ENCODE measurements at places on chromosomes 3 and 15.

DNA sequence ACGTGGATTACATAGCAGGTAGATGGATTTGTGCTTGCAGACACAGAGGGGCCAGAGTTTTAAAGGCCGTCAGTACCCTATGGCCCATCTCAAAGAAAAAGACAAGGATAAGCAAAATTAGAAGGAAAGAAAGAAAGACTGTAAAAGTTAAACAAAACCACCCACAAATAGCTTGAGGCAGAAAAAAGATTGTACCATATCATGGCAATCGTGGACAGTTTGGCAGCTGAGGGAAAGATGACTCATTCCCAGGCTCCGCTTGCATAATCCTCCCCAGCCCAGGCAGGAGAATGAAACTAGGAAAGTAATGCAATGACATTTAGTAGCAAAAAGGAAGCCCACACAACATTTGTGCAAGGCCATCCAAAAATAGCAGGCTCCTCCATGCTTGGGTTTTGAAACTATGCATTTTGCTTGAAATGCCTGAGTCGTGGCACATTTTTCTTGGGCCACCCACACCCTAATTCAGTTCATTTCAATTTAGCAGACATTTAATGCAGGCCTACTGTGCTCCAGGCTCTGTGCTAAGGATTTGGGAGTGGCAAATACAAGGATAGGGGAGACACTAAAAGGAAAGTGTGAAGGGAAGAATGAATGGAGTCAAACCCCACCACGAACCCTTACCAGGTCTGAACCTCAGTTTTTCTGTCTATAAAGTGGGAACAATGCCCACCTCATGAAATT, 40.9 kb upstream of the SMAD3 start:
- DNase-seq: peak; percentile 84

DNA sequence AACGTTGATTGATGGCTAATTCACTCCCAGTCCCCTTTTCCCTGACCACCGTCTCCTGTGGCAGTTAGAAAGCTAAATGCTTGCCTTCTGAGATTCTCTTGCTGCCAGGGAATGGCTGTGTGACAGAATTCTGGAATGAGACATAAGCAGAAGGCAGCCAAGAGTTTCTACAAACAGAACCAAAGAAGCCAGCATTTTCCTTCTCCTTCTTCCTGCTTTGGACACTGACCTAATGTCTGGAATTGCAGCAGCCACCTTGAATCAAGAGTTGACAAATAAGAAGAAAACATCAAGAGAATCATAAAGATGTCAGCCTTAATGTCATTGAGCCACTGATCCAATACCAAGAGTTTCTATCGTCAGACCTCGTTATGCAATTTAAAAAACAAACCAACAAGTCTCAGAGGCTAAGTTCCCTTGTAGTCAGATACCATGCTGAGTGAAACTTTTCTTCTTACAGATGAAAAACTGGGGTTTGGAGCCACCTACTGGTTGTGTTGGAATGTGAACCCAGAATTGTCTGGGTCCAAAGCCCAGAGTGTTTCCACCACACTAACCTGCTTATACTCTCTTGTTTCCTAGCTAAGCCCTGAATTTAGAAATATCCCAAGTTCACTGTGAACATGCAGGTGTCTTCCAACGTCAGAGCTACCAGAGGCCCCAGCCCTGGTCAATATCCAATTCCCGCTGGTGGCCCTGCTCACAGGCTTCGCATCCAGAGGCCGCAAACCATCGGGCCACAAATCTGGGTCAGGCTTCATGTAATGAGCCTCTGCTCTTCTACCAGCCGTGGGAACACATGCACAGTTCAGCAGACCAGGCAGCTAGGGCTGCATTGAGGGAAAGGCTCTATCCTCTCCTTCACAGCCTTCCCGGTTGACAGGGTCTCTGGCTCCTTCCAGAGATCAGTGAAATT, 42.5 kb downstream of the MCF2L2 start:
- DNase-seq: peak; percentile 74

DNA sequence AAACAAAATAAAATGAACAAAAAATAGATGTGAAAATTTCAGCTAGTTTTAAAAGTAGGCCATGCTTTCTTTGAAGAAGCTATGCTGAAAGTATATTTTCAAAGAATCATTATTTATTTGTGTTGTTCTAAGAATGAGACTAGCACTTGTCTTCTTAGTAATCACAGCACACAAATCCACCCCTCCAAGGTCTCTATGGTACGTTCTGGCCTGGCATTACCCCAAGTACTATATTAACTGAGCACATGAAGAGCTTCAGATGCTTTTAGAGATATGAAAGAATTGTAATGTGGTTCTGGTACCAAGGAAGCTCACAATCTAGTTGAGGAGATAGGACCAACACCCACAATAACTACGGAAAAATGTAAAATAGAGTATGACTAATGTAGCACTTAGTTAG, 416.5 kb downstream of the PLCL2 start:
- DNase-seq: peak; percentile 13

DNA sequence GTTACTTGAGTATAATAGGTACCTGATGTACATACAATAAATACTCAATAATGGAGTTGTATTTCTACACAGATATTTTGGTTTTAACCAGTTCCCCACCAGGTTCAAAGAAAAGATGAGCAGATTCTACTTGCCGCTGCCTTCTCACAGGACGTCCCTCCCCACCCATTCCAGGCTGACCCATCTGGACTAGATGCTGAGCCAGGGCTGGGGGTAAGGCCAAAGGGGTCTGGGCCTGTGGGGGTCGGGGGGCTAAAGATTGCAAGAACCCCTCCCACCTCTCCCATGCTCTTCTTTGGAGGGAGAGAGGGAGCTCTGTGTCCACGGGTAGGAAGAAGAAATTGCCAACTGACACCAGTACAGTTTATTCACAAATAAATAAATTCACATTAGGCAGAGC, 1.5 kb downstream of the MESP1 start:
- DNase-seq: no peak

DNA sequence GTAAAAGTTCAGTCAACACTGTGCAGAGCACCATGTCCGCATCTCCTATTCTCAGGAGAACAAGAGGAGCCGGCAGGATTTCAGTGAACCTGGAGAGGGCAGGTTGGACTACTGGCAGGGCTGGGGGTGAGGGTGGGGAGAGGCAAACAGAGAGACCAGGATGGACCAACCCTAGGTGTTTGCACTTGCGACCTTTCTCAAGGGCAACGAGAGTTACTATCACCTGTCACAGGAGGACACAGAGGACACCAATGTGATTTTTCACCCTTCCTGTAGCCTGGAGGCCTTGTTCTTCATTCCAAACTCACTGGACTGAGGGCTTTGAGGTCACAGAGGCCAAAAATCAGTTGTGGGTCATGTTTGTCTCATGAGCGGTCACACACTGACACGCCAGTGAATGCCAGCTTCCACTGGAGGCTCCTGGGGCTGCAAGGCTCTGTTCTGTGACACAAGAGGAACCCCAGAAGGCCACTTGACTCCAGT, 89.5 kb downstream of the CPN2 start:
- DNase-seq: no peak

- DNase-seq: peak; percentile 19
These were observed at the start of gene SPESP1 for GRCh38 chr15:68930268-68931022. Gene SPESP1 (plus strand): TSS chr15:68930525. CDS start chr15:68930654, 129 bp downstream.

DNA sequence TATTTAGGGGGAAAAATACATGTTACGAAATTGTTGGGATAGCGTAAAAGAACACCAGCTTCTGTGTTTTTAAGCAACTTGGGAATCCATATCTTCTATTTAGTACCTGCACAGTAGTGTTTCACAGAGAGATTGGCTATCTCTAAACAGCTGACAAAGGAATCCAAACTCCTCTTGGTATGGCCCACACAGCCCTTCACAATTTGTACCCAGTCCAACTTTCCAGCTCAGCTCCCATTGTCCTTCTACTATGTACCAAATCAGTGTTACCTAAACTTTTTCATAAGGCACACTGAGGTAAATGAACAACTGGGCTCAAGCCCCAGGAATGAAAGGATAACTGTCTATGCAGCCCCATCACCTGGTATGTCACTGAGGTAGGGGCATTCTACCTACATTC, 61.9 kb downstream of the TNIK start:
- DNase-seq: no peak

DNA sequence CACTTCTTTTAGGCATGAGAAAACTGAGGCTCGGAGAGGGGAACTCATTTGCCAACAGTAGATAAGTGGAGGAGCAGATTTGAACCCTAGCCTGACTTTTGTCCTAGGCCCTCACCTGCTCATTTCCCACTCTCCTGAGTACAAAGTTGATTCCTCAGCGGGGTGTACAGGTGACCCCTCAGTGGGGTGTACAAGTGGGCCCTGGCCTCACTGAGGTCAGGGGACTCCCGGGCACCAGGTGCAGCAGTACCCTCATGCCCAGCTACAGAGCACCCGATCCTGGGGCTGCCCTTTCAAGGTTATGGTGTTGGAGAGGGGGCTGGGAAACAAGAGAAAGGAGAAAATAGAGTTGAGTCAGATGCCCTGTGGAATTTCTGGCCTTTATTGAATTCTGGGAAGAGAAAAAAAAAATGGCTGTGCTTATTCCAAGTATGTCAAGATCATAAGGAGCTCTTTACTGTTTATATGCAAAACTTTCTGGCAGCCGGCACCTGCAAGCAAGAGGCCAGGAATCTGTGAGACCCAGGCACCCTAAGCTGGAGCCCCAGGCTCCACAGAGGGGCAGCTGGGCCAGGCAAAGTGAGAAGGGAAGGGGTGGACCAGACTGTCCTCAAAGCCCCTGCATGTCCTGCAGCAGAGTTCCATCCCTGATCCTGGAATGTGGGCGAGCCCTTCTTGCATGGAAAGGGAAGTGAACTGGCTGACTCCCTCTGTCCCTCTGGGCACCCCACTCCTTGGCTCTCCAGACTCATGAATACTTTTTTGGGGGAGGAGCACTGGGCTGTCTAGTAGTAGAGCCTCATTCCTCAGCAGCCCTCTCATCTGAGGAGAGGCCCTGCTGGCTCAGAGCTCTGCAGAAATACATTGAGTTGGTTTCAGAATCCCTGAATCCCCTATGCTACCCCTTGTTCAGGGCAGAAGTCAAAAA, 43.1 kb downstream of the AMOTL2 start:
- DNase-seq: no peak

- DNase-seq: no peak
These were observed 38.6 kb downstream of the RFTN1 start for GRCh38 chr3:16474920-16475319.

GRCh38 chr3:191240486-191240885, 41.4 kb downstream of the OSTN start:
- DNase-seq: no peak

DNA sequence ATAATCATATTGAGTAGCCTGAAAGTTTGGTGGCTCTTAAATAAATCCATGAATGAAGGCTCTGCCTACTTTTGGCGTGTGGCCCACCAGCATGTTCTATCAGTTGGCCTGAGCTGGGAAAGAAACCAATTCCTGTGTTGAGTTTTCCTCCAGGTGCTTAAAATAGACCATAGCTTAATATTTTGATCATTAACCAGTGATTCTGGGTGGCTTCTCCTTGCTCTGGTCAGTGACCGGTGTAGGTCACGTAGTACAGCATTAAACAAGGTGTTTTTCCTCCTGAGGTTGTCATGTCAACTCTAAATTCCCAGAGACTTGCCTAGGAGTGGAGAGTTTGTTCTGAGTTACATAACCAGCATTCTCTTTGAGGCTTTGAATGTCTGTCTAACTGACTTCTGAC, 1.3 kb downstream of the HHLA2 start:
- DNase-seq: no peak

GRCh38 chr3:73188707-73189106, 127.2 kb downstream of the EBLN2 start:
- DNase-seq: no peak

- no peak for DNase-seq
These were observed 5.4 kb upstream of the ZCWPW2 start for GRCh38 chr3:28343144-28343543.

- DNase-seq: peak; percentile 80
These were observed 37.8 kb upstream of the USP3 start for GRCh38 chr15:63466378-63467192.

DNA sequence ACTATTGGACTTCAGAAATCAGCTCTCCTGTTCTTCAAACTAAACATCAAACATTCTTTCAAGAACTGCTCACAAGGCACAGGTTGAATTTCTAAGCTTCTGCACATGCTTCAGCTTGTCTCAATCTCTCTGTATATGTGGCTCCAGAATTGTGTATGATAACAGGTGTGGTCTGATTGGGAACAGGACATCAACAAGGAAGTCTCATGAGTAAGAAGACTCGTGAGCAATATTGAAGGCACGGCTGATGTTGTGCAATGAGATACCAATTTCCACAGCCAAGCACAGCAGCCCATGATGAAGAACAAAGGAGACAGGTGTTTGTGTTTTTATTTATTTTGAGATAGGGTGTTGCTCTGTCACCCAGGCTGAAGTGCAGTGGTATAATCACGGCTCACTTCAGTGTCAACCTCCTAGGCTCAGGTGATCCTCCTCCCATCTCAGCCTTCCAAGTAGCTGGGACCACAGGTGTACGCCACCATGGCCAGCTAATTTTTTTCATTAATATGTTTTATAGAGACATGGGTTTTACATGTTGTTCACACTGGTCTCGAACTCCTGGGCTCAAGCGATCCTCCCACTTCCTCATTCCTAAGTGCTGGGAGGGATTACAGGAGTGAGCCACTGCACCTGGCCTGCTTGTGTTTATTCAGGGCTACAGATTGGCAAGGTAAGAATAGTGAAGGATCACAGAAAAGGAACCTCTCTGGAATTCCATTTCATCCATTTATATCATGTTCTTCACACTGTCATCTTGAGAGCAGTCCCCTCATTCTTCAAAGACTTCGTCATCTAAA, 32.2 kb upstream of the ABHD17C start:
- DNase-seq: no peak

Data from activated CD4-positive, alpha-beta T cell treated with anti-CD3 and anti-CD28 coated beads, Interleukin-10, Interleukin-2, amounts not matched to agents 100 ng/mL and 50 ng/mL, durations not matched to agents 16 hours and 8 hours (primary cell).